ENCODE measurements at places on chromosomes 2 and 18.

DNA sequence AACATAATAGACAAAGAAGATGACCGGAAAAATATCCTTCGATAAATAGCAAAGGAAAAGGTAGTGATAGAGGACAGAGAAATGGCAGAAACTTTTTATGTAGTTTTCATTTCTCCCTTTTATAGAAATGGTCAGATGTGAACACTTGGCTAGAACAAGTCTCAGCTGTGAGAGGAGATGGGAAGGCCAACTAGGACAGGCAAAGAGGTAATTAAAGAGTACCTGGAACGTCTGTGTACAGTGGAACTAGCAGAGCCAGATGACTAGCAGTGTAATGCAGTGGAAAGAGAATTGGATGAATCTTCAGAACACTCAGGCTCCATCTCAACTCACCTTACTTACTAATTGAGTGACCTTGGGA is 69.2 kb downstream of the NABP1 start:
- DNase-seq = no peak

DNA sequence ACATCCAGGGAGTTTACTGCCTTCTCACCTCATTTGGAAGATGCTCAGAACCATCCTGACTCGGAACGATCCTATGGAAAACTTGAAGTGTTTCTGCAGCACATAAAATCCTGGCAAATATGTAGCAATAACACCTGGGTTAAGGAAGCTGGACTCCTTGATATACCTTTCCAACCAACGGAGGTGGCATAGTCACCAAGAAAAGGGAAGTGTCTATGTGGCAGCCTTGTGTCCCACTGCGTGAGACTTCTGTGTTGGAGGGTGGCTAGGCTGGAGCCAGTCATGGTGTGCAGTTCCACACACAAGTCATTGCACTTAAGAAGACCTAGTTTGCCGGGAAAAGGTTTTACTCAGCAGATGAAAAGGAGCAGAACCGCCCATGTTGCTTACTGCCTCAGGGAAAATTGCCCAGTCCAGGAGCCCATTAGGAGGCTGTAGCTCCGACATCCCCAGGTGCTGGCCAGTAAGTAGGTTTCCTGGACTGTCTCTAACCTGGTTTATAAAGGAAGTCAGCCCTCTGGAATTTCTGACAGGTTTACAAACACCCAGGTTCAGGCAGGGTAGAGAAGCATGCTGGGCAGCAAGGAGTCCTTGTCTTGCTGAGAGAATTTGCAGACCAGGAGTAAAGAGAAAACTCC is 46.2 kb upstream of the SPRED2 start:
- DNase-seq = no peak

DNA sequence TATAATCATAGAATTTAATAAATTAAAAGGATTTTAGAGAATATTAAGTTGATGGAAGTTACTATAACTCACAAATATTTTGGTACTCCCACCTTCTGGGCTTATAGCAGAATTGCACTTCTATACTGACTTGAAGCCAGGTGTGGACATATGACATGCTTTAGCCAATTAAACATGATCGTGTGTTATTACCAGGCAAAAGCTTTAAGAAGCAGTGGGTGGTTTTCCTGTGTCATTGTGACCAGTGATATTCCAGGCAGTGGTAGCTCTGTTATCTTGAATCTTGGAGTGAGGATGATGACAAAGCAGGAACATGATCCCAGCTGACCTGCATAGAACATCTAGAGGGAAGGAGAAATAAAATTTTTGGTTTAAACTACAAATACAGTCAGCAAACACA is 370.9 kb upstream of the ZEB2 start:
- no peak for DNase-seq

DNA sequence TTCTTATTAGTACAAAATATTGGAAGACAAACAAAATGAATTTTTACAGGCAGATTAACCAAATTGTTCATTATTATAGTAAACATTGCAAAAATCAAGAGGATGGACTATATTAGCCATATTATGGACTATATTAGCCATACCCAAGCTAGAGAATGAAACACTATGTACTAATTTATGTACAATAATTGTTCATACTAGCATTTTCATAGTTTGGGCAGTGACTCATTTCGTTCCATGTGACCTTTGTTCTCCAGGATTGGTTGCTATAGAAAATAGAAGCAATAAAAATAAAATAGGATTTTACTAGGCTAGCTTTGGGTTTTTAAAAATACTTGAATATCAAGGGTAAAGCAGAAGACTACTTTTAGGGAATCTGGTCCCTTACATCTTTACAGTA is 176.8 kb downstream of the ZEB2 start:
- no peak for DNase-seq

GRCh38 chr2:152454960-152455359 is 120.0 kb downstream of the FMNL2 start:
- DNase-seq = no peak

DNA sequence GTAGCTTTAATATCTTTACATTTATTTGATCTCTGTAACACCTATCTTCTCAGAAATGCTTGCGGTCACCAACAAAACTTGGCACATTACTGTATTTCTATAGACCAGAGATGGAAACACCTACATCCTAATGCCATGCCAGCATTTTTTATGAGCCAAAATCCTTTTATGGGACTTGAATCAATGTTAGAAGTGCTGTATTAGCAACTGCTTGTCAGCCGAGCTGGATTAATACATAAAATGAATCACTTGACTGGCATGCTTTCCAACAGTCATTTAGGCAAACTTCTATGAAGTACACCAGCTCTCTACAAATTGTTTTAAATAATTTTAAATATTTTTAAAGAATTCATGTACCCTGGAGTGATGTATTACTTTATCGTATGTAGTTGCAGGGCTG is 272.9 kb upstream of the NRP2 start:
- no peak for DNase-seq

DNA sequence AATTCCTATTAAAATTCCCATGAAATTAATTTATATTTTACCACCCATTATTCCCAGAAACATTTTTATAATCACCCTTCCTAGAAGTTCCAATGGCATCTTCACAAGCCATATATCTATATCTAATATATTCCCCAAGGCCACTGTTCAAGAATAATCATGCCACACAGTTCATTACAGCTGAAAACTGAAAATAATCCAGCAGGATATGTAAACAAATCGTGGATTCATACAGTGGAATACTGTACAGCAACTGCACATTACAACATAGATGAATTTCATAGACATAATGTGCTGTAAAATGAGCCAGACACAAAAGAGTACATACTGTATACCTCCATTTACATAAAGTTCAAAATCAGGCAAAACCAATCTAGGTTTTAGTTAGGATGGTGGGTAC is 63.9 kb upstream of the SERPINE2 start:
- DNase-seq = no peak

DNA sequence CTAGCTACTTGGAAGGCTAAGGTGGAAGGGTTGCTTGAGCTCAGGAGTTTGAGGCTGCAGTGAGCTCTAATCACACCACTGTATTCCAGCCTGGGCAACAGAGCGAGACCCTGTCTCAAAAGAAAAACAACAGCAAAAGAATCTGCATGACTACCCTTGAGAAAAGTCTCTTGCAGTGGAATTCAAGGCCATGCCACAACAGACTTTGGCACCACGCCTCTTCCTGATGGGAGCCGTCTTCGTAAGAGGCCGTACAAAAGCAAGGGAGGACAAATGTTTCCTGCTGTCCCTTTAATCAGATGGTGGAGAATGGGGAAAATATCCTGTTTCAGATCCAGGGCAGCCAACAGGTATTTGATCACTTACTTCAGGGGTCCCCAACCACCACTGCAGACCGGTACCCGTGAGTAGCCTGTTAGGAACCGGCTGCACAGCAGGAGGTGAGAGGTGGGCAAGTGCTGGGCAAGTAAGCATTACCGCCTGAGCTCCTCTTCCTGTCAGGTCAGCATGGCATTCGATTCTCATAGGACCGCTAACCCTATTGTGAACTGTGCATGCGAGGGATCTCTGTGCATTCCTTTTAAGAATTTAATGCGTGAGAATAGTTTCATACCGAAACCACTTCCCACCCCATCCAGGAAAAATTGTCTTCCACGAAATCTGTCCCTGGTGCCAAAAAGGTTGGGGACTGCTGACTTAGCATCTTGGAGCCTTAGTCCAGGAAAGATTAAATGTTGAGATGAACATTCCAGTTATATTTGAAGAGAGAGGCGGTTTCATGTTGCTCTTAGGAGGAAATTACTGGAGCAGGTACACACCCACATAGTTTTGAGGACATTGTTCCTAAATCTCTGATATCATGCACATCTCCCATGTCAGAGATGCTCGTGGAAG is 94.4 kb upstream of the XPO1 start:
- no peak for DNase-seq

- DNase-seq = no peak
Observed at GRCh38 chr2:158393886-158394285, 62.7 kb downstream of the CCDC148 start.

DNA sequence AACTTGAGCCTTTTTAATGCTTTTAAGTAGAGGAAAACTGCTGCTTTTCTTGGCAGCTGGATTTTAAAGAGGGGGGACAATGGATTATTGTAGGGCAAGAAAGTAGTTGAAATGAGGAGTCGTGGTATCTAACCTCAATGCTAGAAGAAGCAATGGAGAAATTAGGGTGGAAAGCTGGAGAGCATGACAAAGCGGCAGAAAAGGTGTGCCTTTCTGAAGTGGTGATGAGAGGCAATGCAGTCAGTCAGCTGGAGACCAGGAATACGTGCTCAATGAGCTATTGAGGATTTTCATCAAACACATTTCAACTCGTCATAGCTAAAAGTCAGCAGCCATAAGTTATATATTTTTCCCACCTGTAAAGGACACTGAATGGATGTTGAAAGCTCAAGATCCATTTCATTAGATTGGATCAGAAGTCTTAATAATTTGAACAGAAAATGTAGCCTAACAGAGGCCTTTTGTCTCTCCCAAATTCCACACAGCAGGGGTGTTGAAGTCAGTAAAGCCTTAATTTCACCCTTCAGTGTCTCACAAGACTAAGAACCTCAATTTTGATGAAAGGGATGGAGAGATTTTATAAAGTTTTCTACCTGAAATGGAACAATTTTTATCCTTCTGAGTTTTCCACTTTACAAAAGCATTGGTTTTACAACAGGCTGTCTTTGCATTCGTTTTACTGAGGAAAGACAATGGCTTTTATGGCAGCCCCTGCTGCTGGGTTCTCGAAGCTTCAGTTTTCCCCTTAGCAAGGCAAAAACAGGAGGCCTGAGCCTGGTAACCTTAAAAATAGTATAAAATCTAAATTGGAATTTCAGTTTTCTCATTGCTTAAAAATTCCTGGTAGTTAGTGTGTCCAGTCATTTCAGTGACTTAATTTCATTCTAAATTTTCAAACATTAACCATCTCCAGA is 131.1 kb downstream of the CCDC102B start:
- DNase-seq = no peak

- DNase-seq = peak; percentile 98
Observed at GRCh38 chr2:217289907-217290280, 430.0 kb upstream of the TNP1 start.

GRCh38 chr2:6914828-6915227 is 2.4 kb upstream of the RNF144A start:
- DNase-seq = no peak

GRCh38 chr2:167890739-167891138 is 356.7 kb downstream of the STK39 start:
- no peak for DNase-seq

GRCh38 chr2:235064976-235065375 is 113.2 kb downstream of the SH3BP4 start:
- DNase-seq = no peak

- no peak for DNase-seq
Observed at GRCh38 chr2:11467749-11468148, 1.8 kb upstream of the E2F6 start.

DNA sequence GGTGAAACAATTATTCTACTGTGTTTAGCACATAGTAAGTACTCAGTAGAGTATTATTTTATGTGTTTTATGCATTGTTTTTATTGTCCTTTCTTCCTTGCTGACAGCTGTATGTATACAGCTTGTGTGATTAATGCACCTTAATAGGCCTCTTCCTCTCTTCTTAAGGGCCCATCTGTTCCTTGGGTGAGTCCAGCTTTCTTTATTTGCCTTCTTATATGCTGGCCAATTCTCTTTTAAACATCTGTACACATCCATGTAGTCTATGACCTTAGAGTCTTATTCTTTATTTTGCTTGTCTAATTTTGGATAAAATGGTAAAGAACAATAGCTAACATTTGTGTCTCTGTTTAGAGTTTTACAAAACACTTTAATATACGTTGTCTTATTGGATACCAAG is 333.7 kb upstream of the MEIS1 start:
- no peak for DNase-seq

DNA sequence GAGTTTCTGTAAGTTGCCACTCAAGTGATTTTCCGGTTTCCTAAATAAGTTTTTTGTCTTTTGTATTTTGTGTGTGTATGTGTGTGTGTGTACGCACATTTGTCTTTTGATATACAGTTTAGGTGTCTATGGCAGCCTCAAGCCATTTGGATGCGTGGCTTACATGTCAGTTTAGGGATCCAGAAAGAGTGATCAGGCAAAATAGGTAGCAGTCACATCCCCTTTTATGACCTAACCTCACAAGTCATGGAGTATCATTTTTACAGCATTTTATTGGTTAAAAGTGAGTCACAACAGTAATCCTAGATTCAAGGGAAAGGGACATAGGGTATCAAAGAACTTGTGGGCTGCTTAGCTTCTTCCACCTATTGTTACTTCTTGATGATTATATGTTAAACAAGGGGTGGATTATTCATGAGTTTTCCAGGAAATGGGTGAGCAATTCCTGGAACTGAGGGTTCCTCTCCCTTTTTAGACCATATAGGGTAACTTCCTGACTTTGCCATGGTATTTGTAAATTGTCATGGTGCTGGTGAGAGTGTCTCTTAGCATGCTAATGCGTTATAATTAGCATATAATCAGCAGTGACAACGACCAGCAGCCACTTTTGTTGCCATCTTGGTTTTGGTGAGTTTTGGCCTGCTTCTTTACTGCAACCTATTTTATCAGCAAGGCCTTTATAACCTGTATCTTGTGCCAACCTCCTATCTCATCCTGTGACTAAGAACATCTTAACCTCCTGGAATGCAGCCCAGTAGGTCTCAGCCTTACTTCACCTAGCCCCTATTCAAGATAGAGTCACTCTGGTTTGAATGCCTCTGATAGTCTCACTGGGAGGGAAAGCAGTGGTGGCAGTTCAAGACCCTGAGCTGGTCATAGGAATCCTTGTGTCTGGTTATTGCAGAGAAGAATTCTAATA is 8.6 kb upstream of the SOCS6 start:
- no peak for DNase-seq

- DNase-seq = no peak
Observed at GRCh38 chr2:26571316-26571715, 69.8 kb downstream of the CIB4 start.

- no peak for DNase-seq
Observed at GRCh38 chr2:65404988-65405697, 27.3 kb downstream of the SPRED2 start.

- no peak for DNase-seq
Observed at GRCh38 chr18:22711192-22711685, 221.9 kb upstream of the RBBP8 start.

- DNase-seq = peak; percentile 81
Observed at GRCh38 chr2:70086278-70086837, 919 bp upstream of the PCBP1 start.

- peak; percentile 69 for DNase-seq
Observed at GRCh38 chr2:222753251-222753824, 81.9 kb downstream of the MOGAT1 start.

All from HAP-1 (cell line).